HTR-8/SVneo (cell line): ENCODE measurements at places on chromosomes 1 and 21.

DNA sequence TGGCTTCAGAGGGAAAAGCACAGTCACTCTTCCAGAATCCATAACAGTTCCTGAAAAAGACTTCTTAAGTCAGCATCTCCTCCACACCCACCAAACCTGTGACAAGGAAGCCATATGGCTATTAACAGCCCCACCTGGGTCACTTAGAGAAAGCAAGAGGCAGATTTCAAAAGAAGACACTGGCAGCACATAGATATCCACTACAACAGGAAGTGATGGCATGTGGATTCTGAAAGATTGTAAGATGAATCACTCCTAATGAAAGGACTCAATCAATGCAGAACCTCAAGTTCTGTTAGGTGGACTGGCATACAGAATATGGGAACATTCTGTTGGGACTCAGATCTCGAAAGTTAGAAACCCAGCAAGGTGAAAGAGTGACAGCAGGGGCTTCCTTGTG lies 365.9 kb downstream of the TGFB2 start:
- DNase-seq: peak; percentile 15

DNA sequence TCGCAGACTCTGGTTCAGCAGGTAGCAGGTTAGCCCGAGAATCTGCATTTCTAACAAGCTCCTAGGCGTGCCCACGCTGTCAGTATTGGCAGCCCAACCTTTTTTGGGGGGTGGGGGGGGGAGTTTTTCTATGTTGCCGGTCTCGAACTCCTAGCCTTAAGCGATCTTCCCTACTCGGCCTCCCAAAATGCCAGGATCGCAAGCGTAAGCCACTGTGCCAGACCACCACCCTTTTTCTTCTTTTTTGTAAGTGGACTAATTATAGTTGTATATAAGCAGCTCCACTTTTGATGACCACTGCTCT lies 480 bp upstream of the MIS18A start:
- no peak for DNase-seq

- no peak for DNase-seq
Observed at GRCh38 chr1:184389446-184389845, 2.6 kb downstream of the C1orf21 start.

- no peak for DNase-seq
Observed at GRCh38 chr1:113388017-113388620, 2.2 kb upstream of the MAGI3 start.

GRCh38 chr21:41709965-41710822 lies 56.7 kb downstream of the RIPK4 start:
- no peak for DNase-seq

DNA sequence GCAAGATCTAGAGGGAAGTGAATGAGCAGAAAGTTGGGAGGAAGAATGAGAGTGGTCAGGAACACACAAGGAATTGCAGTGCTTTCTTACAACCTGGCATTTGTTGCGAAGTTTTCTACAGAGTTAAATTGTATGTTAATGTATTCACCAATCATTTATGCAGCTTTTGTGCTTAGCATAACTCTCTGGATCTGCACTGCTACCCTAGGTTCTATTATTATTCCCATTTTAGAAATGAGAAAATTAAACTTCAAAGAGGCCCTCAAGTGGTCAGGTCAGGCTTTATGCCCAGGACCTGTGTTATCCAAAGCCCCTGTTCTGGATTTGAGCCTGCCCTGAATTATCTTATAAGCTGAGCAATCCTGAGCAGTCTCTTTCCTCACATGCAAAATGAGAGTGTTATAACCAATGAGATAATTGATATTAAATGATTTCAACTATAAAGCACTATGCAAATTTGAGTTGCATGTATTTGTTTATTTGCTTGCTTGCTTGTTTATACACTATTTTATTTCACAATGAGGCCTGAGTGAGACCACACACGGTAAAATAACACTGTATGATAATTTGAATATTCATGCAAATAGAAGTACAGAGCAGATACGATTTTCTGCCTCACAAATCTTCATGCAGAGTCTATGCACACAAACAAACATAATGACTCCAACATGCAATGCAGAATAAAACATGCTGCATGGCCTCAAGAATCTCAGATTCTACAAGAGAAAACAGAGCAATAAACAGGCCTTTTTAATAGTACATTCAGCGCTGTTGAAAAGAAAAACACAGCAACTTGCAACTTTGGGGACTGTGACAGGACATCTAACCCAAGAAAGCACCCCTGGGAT lies 323.0 kb downstream of the PLPP3 start:
- DNase-seq: no peak

DNA sequence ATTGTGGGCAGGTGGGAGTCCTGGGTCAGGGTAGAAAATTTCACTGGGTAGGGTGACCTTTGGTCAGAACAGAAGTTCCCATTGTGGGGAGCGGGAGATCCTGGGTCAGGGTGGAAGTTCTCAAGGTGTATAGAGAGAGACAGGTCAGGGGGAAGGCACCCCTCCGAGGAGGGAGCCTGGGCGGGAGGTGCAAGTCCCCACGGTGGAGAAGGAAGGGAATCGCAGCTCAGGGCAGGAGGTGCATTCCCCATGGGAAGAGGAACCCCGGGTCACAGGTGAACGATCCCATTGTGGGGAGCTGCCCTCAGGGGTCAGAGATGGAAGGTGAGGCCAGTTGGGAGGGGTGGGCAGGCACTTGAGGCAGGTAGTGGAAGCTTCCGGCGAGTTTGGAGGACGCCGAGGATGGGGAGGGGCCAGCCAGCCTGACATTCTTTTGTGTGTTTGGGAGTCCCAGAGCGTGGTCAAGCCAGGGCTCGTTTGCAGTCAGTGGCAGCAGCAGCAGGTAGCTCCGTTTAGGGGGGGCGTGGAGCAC lies 637 bp downstream of the LYPLA2 start:
- no peak for DNase-seq

- no peak for DNase-seq
Observed at GRCh38 chr1:224495866-224496265, 61.3 kb upstream of the WDR26 start.

- no peak for DNase-seq
Observed at GRCh38 chr21:26943921-26944320, 23.0 kb downstream of the ADAMTS5 start.

DNA sequence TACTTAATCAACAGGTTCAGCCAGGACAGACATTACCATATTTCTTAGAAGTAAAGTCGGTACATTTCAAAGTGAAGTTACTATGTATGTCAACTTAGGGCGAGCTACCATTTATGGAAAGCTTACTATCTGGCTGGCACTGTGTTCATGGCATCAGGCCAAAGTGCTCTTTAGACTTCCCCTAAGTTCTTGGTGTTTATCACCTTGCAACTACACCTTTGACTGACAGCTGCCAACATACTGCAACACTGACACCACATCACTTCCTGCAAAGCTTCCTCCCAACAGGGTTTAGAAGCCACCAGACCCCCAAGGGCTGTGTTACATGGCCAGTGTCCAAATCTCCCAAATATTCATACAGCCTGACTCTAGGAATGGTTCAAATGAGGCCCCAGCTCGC lies 61.0 kb downstream of the TIAM1 start:
- DNase-seq: no peak

DNA sequence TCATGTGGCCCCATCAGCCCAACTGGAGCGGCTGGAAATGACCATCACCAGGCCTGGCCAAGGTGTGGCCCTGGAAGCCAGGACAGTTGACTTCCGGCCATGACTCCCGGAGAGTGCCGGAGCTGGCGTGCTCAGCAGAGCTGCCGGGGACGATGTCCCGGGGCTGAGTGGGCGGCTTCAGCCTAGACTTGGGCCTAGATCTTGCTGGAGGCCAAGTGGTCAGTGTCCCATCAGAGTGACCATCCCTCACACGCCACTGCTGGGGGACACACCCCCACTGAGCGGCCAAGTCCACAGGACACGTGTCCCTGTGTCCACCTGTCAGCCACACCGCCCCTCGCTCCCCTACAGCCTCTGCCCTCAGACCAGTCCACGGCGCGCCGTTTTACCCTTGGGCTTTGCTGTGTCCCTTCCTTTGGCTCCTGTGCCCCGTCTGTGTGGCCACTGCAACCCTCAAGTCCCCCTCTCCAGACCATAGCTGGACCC lies 4.0 kb downstream of the FAAP20 start:
- DNase-seq: no peak

DNA sequence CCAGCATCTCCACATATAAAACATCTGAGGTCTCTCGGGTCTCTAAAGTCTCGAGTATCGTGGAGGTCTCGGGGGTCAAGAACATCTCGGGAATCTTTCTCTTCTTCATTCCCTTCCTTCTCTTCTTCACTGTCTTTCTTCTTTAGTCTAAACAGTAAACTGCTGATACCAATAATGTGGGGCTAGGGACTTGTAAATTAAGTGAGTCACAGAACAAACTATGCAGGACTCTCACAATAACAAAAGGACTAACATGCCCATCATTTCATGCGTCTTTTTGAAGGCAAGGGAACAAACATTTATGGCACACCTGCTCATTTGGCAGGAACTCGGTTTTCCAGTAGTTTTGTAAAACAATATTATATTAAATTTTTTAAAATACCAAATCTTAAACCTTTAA lies 32.4 kb downstream of the PRPF38A start:
- DNase-seq: no peak

GRCh38 chr1:34529935-34530859 lies 224.7 kb upstream of the GJB5 start:
- no peak for DNase-seq

DNA sequence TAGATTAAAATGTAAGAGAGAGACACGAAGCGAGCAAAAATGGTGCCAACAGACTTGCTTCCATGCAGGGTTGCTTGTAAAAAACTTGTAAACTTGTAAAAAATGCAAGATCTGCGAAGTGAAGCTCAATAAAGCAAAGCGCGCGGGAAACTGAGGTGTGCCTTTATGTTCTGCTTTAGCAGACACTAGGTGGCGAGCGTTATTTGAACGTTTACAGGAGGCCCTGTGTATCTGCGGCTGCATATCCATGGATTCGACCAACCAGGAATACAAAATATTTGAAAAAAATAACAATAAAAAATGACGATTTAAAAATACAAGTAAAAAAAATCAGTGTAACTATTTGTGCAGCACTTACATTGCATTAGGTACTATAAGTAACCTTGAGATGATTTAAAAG lies 1.5 kb downstream of the UBE2G2 start:
- no peak for DNase-seq

DNA sequence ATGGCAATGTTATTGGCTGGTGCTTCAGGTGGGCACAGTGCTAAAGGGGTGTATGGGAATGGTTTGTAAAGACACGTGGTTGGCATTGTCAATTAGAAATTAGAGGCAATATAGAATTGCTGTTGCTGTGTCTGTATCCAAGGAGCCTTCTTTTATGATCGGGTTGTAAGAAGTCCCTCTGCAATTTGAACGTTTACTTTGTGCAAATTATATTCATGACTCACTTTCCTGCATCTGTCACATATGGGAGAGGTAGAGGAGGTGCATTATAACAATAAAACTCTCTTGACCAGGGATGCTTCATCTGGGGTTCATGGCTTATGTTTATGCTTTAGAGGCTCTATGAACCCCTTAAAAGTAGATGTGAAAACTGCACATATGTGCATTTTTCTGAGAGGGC lies 130.4 kb upstream of the DNAH14 start:
- no peak for DNase-seq

DNA sequence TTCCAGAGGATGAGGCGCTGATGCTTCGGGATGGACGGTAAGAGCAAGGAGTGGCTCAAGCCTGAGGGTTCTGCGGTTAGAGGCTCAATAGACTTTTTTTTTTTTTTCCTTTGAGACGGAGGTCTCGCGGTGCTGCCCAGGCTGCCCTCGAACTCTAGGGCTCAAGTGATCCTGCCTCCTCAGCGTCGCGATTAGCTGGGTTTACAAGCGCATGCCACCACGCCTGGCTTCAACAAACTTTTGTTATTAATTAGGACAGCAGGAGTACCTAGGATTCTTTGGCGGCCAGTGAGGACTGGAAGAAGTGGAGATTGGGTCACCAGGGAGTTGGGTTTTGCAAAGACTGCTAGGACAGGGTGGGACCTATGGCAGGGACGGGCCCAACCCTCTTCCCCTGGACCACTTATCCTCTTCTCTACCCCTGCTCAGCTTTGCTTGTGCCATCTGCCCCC lies 587 bp downstream of the SCNM1 start:
- DNase-seq: no peak

- DNase-seq: peak; percentile 4
Observed at GRCh38 chr1:194568610-194569009, 1382.2 kb upstream of the B3GALT2 start.

GRCh38 chr1:234713859-234714258 lies 103.9 kb upstream of the IRF2BP2 start:
- DNase-seq: no peak

- no peak for DNase-seq
Observed at GRCh38 chr1:109906160-109906838, 4.3 kb upstream of the CSF1 start.

GRCh38 chr21:44858791-44859190 lies 14.7 kb downstream of the PTTG1IP start:
- no peak for DNase-seq

DNA sequence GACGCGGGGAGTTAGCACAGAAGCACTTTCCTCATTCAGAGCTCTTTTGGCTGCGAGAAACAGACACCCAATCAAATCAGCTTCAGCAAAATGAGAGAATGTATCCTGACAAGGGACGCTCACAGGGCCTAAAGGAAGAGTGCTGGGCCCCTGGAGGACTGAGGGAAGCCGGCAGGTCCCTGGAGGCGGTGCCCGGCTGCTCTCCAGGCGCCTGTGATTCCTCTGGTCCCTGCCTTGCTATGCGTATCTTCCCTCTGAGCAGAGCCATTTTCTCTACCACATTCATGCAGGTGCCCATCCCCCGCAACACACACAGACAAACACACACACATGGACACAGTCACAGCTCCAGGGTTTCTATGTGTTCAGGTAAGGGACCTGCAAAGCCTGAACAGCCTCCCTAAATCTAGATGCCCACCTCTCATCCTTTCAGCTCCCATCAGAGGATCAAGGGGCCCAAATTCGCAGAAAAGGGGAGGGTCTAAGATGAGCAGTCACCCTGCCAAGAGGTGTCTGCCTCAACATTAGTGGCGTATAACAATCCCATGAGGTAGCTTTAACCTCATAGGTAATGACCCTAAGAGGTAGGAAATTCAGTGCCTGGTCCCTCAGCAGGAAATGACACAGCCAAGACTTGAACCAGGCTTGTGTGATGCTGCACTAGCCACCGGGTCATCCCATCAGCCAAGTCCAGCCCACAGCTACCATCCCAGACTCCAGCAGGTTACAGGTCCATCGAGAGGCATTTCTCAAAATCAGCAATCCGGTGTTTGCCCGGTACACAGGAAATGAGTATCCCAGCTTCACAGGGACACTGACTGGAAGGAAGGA lies 29.0 kb downstream of the PTAFR start:
- no peak for DNase-seq

DNA sequence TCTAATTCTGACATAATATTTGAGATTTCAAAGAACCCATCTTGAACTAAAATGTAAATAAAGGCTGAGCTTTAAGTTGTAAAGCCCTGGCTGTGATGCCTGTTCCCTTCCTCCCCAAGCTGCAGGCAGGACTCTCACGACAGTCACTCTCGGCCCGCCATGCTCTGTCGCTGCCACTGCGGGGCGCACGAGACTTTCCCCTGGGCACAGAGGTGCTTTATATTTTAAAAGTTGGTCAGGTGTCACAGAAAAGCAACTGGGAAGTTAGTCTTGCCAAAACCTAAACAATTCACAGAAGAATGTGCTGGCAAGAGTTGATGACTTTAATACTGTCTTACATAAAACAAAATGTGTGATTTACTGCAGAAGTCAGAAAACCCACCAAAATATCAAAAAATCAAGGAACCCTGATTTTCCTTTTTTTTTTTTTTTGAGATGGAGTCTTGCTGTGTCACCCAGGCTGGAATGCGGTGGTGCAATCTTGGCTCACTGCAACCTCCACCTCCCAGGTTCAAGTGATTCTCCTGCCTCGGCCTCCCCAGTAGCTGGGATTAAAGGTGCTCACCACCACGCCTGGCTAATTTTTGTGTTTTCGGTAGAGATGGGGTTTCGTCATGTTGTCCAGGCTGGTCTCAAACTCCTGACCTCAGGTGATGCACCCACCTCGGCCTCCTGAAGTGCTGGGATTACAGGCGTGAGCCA lies 10.7 kb downstream of the LRRC47 start:
- no peak for DNase-seq
